C1 segment of cervical spinal cord (tissue), 14 donors: ENCODE measurements at places on chromosomes 3 and 15.

- no peak for DNase-seq
These were observed 9.9 kb upstream of the CCDC54 start for GRCh38 chr3:107367353-107367752.

- peak; percentile 36 for DNase-seq
These were observed 92.9 kb downstream of the UBE3A start for GRCh38 chr15:25345943-25346342.

- no peak for DNase-seq
These were observed 8.3 kb upstream of the THSD4 start for GRCh38 chr15:71106802-71107500.

DNA sequence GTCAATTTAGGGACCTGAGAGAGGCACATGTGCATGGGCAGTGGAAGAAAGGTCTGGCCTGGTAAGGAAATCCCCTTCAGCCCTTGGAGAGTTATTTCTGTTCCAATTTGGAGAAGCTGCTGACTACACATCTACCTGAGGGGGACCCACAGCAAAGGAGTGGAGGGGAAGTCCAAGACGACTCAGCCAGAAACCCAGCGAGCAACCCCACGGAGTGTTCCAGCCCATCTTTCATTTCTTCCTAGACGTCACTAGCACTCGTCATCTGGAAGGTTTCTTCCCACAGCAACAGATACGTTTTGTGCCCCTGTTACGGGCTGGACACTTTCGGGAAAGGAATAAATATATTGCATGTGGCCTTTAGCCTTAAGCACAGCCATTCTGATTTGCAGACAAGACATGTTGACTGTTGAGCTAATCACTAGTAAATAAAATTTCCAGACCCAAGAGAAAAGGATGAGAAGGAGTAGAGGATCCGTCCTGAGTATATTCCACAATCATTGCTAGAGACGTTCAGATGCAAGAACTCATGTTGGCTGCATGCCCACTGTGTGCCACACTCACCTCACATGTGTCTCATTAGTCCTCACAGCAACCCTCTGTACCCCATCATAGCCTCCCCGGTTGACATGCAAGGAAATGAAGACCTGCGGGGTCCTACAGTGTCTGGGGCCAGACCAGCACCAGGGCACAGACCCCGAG is 7.8 kb upstream of the FAM174B start:
- no peak for DNase-seq

DNA sequence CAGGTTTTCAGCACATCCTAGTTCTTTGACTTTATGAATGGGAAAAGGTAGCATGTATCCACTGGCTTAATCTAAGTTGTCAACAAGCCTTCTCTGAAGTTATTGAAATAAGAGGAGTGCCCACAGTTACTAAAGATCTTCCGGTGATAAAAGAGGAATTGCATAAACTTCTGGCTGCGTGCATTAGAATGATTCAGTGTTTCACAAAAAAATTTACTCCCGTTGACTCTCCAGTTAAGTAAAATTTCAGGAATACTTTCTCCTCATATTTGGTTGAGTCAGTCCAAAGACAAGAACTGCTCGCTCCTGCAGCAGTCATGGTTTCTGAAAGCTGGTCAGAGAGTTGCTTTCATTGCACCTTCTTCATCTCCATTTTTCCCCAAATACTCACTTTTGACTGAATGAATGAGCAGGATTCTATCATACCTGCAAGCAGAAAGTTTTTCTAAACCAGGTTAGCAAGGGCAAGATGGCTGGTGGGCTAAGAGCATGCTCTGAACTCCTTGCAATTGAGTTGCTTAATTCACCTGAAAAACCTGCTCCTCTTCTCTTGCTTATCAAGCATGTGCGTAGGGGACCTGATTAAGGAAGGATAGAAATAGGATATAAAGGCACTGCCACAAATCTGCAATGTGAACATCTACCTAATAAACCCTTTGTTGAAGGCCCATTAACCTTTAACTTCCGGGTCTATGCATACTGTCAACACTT is 64.2 kb upstream of the TIMP4 start:
- no peak for DNase-seq

DNA sequence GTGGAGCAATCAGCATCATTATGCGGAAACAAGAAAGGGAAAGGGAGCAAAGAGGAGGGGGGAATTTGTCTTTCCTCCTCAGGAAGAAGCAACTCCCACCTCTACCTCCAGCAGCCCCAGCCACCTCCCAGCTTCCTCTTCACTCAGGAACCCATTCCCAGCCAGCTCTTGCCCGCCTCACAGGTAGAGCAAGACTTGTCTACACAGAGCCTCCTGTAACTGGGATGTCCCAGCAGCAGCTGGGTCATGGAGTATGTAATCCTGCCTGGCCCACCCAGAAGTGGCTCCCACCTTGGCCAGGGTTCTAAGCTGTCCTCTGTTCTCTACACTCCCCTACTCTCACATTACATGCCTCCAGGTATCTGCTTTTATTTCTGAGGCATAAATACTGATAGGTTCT is 14.0 kb downstream of the IGDCC3 start:
- DNase-seq = no peak

DNA sequence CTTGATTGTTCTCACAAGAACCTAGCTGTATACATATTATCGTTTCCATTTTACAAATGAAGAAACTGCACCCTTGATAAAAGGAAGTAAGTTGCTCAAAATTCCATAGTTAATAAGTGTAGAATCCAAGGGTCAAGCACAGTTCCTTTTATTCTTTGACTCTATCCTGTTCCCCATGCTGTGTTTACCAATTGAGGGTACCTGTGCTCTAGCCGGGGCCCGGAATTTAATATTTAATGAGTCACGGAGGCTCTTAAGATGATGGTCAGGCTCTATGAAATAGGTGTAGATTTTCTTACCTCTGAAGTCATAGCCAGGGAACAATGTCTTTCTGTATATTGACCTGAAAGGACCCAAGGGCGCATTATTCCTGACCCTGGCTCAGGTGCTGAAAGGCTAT is 65.2 kb downstream of the LPP start:
- DNase-seq = no peak

DNA sequence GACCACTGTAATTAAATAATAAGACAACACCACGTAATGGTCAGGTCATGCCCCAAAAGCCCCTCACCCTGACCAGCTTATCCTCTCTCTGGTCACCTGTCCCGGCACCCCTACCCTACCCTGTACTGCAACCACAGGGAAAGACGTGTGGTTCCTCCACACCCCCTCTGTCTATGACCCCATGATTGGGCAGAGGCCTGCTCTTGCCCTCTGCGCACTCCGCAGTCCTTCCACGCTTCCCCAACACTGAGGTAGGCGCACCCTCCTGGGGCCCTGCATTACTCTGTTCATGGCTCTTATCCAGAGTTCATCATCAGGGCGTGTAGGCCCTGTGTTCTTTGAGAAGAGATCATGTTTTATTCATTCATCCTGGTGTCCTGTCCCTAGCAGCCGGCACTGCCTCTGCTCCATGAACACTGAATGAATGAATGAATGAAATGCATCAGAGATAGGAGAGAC is 33.8 kb downstream of the MGLL start:
- DNase-seq = no peak

DNA sequence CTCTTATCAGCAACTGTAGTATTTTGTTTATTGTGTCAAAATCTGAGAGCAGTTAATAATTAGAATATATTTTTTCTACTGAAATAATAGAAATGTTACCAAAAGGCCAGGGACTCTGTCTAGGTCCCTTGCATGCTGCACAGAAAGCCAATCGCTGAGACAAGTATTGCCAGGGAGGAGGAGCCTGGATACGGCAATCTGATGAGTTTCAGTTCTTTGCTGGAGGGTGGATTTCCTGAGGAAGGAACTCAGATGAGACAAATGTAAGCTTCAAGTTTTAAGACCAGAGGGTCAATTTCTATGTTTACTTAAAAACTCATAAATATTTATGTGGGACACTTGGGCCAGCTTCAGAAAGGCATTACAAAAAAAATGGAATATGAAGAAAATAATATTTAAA is 252.2 kb downstream of the GABRG3 start:
- DNase-seq = no peak

GRCh38 chr15:66462627-66463026 is 34.9 kb downstream of the SNAPC5 start:
- no peak for DNase-seq

DNA sequence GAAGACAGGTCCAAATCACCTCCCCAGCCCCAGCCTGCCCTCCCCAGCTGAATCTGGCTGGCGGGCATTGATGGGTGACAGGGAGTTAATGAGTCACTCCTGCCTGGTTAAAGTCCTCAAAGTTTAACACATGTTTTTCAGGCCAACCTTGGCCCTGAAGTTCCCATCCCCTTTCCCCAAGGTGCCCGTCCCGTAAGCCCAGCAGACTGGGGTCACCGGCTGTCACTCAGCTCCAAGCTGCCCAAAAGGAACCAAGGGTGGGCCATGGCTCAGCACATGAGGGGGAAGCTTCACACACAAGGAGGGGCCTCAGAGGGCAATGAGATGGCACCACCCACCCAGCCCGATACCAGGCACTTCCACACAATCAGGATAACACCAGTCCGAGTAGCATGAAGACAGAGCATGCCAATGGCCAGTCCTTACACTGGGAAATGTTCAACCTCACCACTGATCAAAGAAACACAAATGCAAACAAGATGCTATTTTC is 10.2 kb upstream of the KLF15 start:
- no peak for DNase-seq

- DNase-seq = no peak
These were observed 12.8 kb downstream of the ALDH1L1 start for GRCh38 chr3:126167566-126167965.

- DNase-seq = no peak
These were observed 30.2 kb upstream of the USP3 start for GRCh38 chr15:63473999-63474809.

- DNase-seq = no peak
These were observed 86.2 kb downstream of the CD47 start for GRCh38 chr3:108004647-108005046.

- DNase-seq = no peak
These were observed 236.0 kb downstream of the VPS13C start for GRCh38 chr15:61824291-61824690.

- DNase-seq = no peak
These were observed 195.1 kb upstream of the ICE2 start for GRCh38 chr15:60673918-60674558.
